ENCODE measurements at places on chromosomes 5 and 9.

DNA sequence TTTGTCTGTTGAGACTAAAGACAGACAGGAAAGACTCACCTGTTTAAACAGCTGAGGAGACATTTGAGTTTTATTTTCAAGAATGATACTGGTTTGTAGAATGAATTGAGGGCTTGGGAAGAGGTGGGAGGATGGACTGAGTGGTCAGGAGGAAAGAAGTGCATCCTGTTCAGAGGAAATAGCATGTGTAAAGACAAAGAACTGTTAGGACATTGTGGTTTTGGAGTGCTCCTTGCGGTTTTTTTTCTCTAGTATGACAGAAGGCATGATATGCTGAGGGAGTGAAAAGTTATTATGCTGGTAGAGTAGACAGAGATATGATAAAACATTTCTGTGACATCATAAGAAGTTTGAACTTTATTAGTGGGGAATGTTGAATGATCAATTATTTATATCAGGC is 270.7 kb upstream of the ELAVL2 start:
- DNase-seq = no peak

DNA sequence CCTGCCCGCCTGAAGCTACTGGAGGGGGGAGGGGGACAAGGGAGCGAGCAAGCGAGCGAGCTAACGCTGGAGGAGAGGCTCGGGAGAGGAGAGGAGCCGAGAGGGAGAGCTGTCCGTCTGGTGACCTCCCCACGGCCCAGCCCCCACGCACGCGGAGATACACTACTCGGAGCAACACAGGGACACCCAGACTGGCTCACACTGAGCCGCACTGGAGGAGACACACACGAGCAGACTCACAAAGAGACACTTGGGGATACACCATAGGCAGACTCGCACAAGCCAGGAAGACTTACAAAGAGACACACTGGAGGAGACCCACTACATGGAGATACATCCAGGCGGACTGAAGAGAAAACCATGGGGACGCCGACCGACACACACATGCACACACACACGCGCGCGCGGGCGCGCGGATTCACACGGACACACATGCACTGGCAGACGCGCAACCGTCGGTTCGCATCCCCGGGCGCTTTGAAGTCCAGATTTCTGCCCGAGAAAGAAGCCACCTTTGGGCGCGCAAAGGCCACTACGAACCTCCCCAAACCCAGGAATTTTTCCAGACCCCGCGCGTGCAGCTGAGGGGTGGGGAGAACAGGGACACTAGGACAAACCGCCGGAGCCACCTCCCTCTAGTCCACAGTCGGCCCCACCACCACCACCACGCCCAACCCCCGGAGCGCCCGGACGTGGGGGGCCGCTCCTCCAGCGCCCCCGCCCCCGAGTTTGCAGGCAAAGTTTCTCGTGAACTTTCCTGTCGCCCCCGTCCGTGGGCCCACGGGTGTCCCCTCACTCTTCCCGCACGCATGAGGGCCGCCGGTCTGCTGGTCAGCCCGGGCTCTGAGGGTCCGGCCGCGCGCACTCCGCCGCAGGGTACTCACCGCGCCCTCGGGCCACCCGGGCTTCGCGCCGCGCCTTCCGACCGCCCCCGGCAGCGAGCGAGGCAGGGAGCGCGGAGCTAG is 571 bp downstream of the CNTFR start:
- DNase-seq = peak; percentile 42

DNA sequence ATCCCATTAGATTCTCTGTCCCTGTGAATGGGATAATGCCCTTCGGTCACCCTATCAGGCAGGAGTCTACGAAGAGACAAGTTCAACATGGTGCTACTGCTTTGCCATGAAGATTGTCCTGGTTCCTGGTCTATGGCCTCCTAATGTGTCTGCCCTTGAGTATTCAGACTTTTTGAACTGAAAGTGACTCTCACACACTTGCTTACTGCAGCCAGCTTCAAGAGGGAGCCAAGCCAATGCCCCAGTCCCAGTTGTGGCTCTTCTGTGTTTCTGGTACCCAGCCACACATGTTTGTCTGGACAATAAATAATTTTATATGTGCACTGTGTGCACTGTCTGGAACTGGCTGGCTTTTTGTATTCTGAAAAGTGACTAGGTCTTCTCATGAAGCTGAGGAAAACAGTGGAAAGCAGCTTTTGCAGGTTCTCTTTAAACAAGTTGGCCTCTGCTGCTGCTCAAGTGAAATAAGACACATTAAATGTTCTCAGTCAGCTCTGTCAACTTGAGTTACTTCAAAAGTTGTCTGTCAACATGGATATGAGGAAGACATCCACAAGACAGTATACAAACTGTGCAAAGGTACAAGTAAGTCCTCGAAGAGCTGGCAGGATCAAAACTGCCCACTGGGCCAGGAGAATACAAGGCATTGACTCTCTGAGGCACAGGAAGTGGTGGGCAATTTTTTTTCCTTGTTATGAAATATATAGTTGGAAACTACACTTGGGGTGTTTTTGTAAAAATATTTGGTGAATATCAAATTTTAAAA is 60.0 kb downstream of the ZNF608 start:
- DNase-seq = no peak

GRCh38 chr5:143436871-143437270 is 33.4 kb upstream of the NR3C1 start:
- DNase-seq = no peak

GRCh38 chr5:113183694-113184093 is 207.1 kb downstream of the DCP2 start:
- no peak for DNase-seq

DNA sequence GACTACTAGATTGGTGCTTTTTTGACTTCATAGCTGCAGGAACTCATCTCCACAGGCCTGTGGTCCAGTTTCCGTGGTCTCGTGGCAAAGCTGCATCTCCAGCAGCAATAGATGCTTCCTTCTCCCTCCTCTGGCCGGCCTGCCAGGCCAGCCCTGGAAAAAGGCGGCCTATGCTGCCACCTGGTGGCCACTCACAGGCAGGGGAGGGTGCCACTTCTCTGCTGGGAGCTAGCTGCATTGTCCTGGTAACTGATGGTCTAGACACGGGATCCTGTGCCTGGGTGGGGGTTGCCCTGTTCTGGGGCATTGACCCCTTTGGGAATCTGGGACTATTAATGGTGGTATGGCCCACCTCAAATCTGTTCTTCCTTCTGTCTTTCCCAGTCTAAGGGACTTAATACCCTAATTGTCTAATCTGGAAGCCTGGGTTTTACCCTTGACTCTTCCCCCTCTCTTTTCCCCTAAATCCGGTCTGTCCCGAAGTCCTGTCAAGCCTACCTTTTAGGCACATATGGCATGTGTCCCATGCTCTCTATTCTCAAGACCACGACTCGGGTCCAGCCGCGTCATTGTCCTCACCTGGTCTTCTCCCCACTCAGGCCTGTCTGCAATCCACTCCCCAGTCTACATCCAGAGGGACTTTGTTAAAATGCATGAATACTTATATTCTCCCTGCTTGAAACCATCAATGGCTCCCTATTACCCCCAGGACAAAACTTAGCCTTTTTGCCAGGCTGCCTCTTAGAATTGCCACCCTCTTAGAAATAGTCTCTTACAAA is 20.1 kb upstream of the PTGS1 start:
- peak; percentile 72 for DNase-seq

GRCh38 chr5:73417303-73418034 is 31.1 kb downstream of the FOXD1 start:
- no peak for DNase-seq

GRCh38 chr5:79301046-79301712 is 65.2 kb downstream of the JMY start:
- no peak for DNase-seq

- DNase-seq = no peak
These were observed 126.7 kb downstream of the MVB12B start for GRCh38 chr9:126453156-126453963.

DNA sequence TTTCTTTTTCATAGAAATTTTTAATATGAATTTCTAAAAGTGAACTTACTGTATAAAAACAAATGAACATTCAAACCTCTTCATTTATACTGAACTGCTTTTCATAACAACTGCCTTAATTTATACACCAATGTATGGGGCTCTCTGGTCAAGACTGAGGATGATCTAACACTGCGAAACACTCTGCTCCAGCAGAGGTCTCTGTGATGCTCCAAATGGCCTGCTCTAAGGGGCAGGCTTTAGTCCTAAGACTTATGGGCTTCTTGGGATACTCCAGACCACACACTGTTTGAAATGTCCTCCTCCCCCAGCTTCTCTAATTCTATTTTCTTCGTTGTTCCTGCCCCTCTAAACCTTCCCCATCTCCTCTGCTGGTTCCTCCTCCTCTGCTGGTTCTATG is 58.5 kb downstream of the LIFR start:
- DNase-seq = no peak

GRCh38 chr5:146428658-146429057 is 18.5 kb upstream of the TCERG1 start:
- DNase-seq = no peak

- no peak for DNase-seq
These were observed 1.7 kb downstream of the FREM1 start for GRCh38 chr9:14908295-14909180.

GRCh38 chr5:54794135-54794975 is 191.0 kb downstream of the ESM1 start:
- DNase-seq = no peak

DNA sequence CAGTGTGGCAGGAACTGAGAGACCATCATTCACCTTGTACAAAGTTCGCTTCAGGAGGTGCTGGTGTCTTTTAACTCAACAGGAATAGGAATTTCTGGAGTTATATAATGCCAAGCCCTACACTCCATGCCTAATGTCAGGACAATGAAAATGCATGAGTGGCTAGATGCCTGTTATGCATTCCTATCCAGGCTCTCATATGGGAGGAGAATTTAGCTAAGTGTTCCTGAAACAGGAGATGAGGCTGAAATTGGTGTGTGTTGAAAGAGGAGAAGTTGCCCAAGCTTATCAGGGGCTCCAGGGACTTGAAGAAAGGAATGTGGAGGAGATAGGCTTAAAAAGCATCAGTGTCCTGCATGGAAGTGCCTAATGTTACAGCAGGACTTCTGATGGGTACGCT is 26.8 kb upstream of the PRUNE2 start:
- no peak for DNase-seq

DNA sequence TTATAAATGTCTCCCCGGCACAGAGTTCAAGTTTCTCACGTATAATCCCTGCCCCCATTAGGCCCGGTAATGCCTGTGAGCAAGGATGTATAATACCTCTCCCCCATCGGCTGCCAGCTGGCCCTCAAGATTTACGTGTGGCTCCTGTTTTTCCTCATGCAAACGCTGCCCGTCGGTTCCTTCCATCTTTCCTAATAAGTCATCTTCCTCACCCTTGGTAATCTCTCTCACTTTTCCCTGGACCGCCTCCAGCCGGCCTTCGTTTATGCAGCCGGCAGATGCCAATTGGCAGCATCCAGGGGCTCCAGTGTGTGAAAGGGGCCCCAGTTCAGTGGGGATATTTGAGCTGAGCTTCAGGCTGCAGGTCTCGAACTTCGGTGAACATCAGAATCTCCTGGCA is 86.5 kb upstream of the NEURL1B start:
- DNase-seq = no peak

DNA sequence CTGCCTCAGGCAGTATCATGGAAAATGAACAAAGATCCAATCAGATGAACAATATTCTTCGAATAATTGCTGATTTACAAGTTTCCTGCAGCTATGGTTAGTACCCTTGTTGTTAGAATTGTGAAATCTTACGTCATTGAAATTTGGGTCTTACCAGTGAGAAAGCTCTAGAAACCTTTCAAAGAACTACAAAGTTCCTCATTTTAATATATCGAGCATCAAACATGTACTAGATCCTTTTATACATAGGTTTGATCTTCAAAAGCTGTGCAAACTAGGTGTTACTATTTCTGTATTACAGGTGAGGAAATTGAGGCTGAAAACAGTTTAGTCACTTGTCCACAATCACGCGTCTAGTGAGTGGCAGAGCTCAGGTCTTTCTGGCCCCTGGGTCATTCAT is 43.7 kb upstream of the ANGPTL2 start:
- no peak for DNase-seq

- no peak for DNase-seq
These were observed 58.1 kb downstream of the TJP2 start for GRCh38 chr9:69232135-69232534.

DNA sequence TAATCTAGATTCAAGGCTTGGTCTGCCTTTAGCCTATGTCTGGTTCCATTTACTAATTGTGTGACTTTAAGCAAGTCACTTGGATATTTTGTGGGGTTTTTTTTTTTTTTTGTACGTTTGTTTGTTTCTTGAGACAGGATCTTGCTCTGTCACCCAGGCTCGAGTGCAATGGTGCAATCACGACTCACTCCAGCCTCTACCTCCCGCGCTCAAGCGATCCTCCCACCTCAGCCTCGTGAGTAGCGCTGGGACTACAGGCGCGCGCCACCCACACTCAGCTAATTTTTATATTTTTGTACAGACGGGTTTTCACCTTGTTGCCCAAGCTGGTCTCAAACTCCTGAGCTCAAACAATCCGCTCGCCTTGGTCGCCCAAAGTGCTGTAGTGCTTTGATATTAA is 1.1 kb upstream of the PFDN1 start:
- no peak for DNase-seq

DNA sequence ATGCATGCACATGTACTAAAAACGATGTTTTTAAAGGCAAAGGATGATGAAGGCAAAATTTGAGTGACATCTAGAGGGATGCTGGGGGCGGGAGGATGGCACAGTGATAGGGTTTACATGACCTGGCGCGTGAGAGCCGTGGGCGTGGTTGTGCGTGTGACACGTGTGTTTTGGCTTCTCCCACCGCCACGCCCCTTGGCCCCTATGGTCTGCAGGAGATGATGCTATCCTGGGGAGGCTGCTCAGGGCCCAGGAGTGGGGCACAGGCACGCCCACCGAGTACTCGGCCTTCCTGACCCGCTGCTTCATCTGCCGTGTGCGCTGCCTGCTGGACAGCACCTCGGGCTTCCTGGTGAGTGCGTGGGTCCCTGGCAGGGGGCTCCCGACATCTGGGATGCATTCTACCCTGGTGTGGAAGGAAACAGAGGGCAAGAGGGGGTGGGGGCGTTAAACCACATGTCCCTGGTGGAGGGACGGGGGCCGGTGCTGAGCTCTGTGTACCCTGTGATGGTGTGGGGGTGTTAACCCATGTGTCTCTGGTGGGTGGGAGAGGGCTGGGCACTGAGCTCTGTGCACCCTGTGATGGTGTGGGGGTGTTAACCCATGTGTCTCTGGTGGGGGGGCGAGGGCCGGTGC is 19.2 kb upstream of the EXOC3 start:
- no peak for DNase-seq

DNA sequence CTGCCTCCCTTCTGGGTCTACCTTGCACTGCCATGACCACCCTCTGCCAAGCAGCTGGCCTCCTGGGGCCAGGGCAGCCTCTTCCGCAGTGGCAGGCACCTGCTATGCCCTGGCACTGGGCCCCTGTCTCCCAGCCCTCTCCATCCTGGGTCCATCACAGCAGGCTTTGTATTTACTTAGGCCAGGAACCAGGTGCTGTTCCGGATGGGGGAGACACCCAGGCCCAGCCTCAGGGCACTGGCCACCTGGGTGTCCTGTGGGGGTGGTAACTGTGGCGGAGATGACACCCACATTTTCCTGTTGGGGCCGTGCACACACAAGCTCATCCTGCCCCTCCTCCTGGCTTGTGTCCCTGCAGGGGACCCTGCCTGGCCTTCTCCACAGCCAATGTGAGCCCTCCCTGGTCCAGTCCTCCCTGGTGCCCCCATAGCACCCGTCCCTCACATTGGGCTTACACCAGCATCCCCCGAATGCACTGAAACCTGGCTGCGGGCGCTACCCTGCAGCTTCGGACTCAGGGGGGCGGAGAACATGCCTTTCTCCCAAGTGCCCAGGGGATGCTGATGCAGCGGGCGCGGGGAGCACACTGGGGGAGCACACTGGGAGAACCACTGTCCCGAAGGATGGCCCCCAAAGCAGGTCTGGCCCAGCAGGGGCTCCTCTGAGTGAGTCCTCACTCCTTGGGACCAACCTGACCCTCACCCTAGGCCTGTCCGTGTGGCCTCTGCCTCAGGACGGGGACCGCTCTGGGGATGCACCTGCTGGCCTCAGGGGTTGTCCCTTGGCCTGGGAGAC is 17.9 kb downstream of the FAM163B start:
- no peak for DNase-seq
